Stimulated activated CD8-positive, alpha-beta memory T cell treated with anti-CD3 and anti-CD28 coated beads, Interleukin-7, amount 100 ng/mL, for 1 hour (primary cell): ENCODE measurements at places on chromosomes 3 and 15.

GRCh38 chr15:91244919-91245318, 144.9 kb downstream of the SV2B start:
- no peak for DNase-seq

GRCh38 chr15:52786436-52787122, 3.6 kb downstream of the ONECUT1 start:
- no peak for DNase-seq

DNA sequence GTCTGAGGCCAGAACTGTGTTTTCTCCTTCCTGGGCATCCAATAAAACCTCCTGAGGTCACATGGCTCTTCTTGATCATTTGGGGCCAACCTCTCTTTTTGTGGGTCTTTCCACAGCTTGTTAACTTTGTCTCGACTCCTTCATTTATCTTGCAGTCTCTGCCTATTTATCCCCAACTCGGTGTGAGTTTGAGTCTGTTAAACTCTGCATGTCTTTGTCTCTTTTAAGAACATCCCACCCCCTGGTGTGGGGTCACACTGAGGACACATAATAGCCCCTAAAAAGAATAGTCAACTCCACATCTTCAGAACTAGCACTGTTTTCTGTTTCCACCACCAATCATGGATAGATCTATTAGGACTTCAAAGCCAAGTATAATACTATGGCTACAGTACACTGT, 187.2 kb downstream of the TLE3 start:
- DNase-seq = no peak

GRCh38 chr15:43550527-43551363, 33.3 kb downstream of the MAP1A start:
- no peak for DNase-seq
